A673 (cell line): ENCODE measurements at places on chromosomes 6 and 20. TPM values are rescaled to one million over a fixed set of nuclear protein-coding genes. Genes with fewer than 3 reads are reported as not detected.

NHLRC1 gene
- 3.8 and 4.3 TPM in 2 replicates for total RNA-seq

DNA sequence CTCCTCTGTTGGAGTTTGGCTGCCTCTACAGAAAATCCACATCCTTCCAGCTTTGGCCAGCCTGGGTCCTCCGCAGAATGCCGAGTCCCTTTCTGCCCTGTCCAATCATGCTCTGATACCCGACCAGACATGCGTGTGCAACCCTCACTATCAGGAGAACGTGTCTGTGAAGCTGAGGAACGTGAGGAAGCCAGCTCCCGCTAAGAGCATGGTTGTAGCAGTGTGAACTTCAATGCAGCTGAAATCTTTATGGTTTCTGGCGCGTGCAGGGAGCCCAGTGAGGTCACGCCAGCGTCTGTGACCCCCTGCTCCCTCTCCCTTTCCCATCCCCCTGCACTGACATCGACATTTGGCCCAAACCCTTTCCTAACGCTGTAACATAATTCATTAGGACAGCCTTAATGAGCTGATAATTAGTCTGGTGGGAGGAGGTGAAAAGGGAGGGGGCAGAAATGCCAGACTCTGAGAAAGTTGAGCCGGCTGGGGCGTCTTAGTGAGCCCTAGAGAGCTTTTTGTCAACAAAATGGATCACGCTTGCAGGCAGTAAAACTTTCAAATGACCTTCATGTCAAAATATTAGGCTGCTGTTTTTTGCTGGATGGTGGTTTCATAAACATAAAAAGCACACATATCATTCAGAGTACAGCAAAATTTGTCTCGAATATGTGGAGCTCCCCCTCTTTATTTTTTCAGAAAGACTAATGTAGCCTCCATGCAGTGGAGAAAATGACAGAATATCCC is 423.3 kb downstream of the QKI start:
- no peak for DNase-seq

- DNase-seq = peak; percentile 81
Measured at GRCh38 chr20:44582311-44583025, at the start of gene PKIG. Gene PKIG, plus strand, starts transcription at chr20:44582579. Its CDS starts 31,978 bp downstream, at chr20:44614557.

DNA sequence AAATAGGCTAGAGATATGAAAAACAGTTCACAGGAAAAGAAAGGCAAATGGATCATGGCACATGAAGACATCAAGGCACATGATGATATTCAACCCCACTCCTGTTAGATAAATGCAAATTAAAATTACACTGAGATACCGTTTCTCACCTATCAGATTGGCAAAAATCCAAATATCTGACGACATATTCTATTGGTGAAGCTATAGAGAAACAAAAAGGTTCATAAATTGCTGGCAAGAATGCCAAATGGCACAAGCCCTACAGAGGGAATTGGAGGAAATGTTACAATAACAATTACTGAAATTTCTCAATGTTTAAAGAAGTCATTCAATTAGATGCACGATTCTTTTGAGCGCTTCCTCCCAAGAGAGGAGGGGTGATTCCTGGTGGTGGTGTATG is 45.3 kb upstream of the DSN1 start:
- DNase-seq = no peak

DNA sequence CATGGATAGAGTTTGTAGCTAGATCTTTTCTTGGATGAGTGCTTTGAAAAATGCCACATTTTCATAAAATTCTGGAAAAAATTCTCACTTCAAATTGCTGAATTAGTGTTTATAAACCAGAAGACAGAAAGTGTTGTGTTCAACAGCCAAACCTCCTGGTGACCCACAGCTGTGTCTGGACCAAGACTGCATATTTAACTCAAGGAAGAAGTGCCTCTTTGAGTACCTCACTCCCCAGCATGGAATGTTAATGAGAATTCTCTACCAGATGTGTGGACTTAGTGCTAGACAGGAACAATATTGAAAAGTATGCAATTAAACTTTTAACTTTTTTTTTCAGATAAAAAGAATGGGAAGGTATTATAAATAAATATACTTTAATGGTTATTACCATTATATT is 609.3 kb downstream of the COL12A1 start:
- DNase-seq = no peak

MROH8 gene
- total RNA-seq = 1.6 and 2.0 TPM in 2 replicates

ERVFRD-1 gene
- 0.09 and 0.11 TPM in 2 replicates for total RNA-seq

BMP5 gene
- 0.49 and 0.98 TPM in 2 replicates for total RNA-seq
